Stimulated activated CD8-positive, alpha-beta memory T cell treated with anti-CD3 and anti-CD28 coated beads, Interleukin-7, amount 100 ng/mL, for 4 hours (primary cell): ENCODE measurements at places on chromosomes 1 and 21.

- DNase-seq: no peak
Measured at GRCh38 chr1:62398377-62398776, 38.5 kb upstream of the USP1 start.

GRCh38 chr21:45336870-45337269, 49.2 kb upstream of the POFUT2 start:
- no peak for DNase-seq

GRCh38 chr1:200178340-200178739, 150.8 kb downstream of the NR5A2 start:
- DNase-seq: no peak

DNA sequence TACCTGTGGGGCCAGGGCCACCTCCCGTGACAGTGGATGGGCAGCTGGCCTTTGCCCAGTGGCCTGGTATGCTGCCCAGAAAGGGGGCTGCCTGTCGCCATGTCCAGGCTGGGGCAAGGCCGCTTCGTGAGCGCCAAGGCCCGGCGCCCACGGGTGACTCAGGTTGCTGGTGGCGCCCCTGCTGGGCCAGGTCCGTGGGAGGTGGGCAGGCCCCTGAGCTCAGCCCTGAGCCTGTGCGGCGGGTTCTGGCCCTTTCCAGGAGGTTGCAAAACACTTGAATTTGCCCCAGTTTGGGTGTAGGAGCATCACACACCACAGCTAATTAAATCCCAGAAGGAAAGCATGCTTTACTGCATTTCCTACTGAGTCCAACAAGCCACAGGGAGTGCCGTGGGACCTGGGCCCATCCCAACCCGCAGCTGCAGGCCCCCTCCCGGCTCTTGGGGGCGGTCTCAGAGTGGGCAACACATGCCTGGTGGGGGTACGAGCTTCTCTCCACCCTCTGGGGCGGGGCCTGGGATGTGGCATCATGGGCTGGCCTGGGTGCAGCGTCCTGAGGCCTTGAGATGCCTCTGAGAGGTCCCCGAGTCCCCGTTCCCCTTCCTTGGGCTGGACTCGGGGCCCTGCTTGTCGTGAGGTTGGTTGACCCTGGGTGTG, 159.8 kb downstream of the PEX14 start:
- DNase-seq: no peak

DNA sequence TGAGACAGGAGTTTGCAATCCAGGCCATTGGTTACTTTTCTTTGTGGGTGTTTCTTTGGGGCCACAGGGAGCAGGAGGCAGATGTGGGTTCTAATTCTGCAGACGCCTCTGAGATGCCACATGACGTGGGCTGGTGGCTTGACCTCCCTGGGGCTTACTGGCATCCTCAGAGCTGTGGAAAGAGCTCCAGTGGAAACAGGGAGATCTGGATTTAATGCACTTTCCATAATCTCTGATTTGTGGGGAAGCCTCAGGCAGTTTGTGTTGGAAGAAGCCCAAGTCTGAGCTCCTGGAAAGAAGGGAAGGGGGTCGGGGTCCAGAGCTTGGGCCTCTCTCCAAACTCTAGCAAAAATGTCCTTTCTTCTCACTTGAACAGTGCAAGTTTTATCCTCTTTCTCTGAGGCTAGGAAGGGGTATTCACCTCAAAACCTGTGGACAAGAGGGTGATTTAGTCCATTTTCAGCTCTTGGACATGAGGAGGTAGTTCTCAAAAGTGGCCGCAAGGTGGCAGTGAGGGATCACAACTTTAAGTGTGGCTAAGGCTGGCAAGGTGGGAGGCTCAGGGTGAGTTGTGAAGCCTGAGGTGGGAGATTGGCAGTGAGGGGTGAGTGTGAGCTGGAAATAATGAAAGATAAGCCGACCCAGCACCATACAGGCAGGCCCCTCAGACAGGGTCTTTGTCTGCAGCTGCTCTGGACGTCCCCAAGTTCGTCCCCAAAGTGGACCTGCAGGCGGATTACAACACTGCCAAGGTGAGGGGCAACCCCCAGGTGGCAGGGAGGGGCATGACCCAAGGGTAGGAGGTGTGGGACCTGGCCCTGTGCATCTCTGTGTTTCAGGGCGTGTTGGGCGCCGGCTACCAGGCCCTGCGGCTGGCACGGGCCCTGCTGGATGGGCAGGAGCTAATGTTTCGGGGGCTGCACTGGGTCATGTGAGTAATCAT, 9.2 kb downstream of the IKBKE start:
- DNase-seq: peak; percentile 51

DNA sequence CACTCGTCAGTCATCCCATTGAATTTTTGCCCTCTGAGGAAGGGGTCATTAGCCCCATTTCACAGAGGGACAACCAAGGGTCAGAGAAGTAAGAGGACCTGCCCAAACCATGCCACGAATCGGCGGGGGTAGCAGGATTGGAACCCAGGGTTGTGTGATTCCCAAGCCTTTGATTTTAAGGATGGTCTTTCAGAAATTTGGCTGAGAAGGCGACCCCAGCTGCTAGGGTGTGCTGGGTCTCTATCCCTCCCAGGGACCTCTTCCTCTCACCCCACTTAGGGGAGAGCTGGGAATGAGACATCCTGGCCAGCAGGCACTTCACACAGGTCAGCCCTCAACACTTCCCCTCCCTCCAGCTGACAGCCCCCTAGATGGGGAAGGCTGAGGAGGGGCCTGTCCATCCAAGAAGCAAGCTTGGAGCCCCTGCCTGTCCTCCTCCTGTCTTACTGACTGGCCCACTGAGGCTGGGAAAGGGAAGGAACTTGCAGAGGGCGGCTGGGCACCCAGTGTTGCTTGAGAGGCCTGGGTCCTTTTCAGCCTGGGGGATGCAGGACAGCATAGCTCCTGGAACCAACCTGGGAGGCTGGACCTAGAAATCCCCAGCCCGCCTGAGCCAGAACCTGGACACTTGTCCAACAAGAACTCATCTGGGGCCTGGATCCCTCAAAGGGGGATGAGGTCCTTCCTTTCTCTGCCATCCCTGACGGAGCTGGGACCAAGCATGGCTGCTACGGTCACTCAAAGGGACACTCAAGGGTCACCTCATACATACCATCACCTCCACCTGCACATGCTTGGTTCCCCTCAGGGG, 1.7 kb downstream of the SDC3 start:
- no peak for DNase-seq

DNA sequence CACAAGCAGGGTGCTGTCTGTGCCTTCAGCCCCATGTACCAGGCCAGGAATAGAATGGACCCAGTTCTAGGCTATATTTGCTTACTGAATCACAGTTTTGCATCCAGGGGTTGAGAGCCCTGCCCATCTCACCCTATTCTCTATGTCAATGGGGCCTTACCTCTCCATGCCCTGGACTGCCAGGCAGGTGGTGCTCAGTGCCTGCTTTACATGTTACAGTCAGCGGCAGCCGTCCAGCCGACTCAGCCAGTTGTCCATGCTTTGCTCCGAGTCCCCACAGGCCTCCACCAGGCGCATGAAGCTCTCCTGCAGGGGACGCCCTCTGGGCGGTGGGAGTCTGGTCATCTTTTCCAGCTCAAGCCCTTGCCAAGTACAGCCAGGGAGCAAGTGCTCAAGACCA, 12.2 kb upstream of the FAM167B start:
- DNase-seq: no peak

DNA sequence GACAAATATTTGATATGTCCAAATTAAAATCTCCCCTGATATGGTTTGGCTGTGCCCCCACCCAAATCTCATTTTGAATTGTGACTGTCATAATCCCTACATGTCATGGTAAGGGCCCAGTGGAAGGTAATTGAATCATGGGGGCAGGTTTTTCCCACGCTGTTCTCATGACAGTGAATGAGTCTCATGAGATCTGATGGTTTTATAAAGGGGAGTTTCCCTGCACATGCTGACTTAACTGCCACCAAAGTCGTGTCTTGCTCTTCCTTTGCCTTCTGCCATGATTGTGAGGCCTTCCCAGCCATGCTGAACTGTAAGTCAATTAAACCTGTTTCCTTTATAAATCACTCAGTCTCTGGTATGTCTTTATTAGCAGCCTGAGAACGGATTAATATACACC, 207.0 kb downstream of the BARHL2 start:
- DNase-seq: no peak

DNA sequence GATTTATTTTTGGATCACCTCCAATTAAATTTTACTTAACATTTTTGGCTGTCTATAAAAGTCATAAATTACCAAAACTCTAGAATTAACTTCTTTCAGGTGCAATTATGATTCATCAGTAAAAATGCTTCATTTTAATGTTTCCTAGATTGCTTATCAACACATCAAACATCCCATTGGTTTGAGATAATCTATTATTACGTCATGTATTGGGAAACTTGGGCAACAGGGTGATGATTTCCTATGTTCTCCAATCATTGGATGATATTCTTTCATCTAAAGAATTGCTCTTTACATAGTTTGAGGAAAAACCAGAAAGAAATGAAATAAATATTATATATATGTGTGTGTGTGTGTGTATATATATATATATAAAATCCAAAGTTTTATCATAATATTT, 76.8 kb upstream of the KCNJ6 start:
- no peak for DNase-seq

- no peak for DNase-seq
Measured at GRCh38 chr1:84844094-84844493, 48.9 kb downstream of the LPAR3 start.

DNA sequence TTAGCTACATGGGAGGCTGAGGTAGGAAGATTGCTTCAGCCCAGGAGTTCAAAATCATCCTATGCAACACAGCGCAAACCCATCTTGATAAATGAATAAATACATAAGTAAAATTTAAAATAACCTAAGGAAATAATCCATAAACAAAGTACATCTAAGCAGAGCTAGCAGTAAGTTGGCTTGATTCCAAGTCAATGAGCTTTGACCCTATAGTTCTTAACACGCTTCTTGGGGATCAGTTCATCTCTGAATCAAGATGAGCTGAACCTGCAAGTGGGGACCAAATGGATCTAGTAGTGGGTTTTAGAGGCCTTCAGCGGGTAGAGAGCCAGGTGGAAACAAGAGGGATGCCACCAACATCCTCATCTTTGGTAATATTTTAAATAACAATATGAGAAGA, 31.5 kb upstream of the PHGDH start:
- DNase-seq: no peak

DNA sequence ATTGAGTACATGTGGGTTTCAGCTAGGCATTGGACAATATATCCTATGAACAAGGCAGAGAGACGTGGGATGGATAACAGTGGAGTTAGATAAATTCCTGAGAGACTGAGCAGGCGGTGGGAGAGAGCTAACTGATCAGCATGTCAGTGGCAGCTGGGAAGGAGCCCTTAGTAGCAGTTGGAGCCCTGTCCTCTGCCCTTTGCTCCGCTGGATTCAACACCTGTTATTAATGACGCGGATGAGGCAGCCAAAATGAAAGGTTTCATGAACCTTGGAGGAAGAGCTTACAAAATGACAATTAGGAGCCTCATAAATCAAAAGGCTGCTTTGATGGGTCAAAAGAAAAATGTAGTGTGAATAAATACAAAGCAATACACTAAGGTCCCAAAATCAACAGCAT, 16.1 kb downstream of the UBIAD1 start:
- no peak for DNase-seq

GRCh38 chr1:221045151-221045550, 165.9 kb downstream of the HLX start:
- no peak for DNase-seq

- DNase-seq: no peak
Measured at GRCh38 chr1:170800265-170800664, 135.1 kb upstream of the MROH9 start.

- no peak for DNase-seq
Measured at GRCh38 chr1:116836099-116836498, 73.6 kb upstream of the PTGFRN start.

DNA sequence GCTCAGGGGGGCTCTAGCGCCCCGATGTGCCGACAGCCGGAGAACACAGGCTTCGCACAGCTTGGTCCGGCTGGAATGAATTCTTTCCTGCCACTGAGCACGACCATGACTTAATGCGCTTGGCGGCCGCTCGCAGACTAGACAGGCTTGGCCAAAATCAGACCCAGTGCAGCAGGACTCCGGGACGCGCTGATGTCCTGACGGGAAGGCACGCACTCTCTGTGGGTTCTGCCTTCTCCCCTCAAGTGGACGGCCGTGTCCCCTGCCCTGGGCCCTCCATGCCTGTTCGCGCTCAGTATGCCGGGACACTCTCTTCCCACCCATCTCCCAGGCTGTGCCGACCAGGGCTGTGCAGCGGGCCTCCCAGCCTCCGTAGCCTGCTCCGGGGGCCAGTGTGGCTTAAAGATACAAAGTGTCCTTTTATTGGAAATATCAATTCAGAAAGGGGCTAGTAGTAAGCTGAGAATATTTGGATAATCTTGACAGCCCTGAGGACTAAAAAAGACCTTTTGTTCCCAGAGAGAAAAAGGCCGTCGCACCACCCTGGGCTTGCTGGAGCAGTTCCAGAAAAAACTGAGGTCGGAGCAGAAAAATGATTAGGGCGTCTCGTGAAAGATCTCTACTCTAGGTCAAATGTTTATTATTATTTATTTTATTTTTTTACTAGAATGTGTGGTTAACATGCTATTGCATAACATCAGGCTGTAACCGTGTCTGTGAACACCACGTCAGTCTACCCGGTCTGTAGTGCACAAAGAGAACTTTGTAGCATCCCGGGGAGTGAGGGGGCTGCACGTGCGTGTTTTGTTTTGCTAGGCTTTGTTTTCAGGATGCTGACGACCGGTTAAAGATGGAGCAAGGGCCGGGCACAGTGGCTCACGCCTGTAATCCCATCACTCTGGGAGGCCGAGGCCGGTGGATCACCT, 88.1 kb upstream of the ARHGEF16 start:
- DNase-seq: no peak

- DNase-seq: no peak
Measured at GRCh38 chr1:165284454-165284853, 72.1 kb downstream of the LMX1A start.

GRCh38 chr1:117843791-117844190, 85.6 kb downstream of the GDAP2 start:
- DNase-seq: no peak
